ENCODE measurements at places on chromosomes 3 and 15.

DNA sequence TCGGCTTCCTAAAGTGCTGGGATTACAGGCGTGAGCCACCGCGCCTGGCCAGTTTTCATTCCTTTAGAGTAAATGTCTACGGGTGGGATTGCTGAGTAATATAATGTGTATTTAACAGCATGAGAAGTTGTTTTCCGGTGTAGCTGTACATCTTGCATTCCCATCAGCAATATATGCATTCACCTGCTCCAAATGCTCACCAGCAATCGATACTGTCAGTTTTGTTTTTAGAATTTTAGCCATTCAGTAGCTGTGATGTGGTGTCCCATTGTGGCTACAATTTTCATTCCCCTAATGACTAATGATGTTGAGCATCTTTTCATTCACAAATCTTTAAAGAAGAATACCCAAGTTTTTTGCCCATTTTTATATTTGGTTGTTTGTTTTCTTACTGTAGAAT, 134.8 kb upstream of the RGMA start:
- H3K27me3 ChIP-seq, result no peaks in the 10 kb centered on the region
- DNase-seq, result no peak
- H3K4me1 ChIP-seq, result no peaks in the 10 kb centered on the region
- no peaks in the 10 kb centered on the region for H3K36me3 ChIP-seq
- H3K4me3 ChIP-seq, result no peak overlapping the region
- H3K27ac ChIP-seq, result no peak overlapping the region

GRCh38 chr15:76823890-76824289, 81.2 kb downstream of the SCAPER start:
- H3K36me3 ChIP-seq, result no peaks in the 10 kb centered on the region
- DNase-seq, result peak; percentile 4
- H3K27ac ChIP-seq, result no peak overlapping the region

GRCh38 chr3:172580680-172581401, 57.6 kb upstream of the TNFSF10 start:
- no peak for DNase-seq
- no peak overlapping the region for H3K27ac ChIP-seq
- H3K4me3 ChIP-seq, result no peak overlapping the region
- H3K4me1 ChIP-seq, result no peaks in the 10 kb centered on the region
- H3K36me3 ChIP-seq, result no peaks in the 10 kb centered on the region
- no peaks in the 10 kb centered on the region for H3K27me3 ChIP-seq

- no peak overlapping the region for H3K4me3 ChIP-seq
- no peaks in the 10 kb centered on the region for H3K27me3 ChIP-seq
- H3K36me3 ChIP-seq, result no peaks in the 10 kb centered on the region
- H3K27ac ChIP-seq, result no peak overlapping the region
- no peak for DNase-seq
These were observed 85.8 kb downstream of the LINGO1 start for GRCh38 chr15:77546870-77547269.

DNA sequence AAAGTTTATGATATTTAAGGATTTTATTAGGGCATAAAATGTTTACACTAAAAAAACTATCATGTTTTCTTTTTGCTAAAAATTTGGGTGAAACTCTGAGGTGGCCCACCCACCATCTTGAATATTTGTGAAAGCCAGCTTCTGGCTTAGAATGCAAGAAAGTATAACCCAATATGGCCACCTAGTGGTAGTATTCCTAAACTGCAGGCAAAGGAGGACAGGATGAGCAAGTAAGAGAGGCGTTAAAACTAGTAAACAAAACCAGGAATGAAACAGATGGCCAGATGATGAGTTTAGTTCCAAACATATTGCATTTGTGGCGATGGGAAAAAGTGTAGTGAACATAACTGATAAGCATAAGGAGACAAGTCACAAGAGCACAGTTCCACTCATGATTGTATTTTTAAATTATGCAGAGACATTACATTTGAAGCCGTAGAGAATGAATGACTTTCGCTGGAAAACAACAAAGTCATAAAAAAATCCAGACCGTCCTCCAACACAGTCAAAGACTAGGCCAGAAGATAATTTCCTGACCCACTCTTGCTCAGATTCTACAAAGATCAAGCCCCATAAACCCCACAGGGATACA, 103.3 kb upstream of the PRTG start:
- peaks cover 32% of the 10 kb centered on the region for H3K36me3 ChIP-seq
- H3K27ac ChIP-seq, result no peak overlapping the region
- no peaks in the 10 kb centered on the region for H3K4me1 ChIP-seq
- DNase-seq, result peak; percentile 51
- H3K27me3 ChIP-seq, result no peaks in the 10 kb centered on the region
- H3K4me3 ChIP-seq, result no peak overlapping the region

DNA sequence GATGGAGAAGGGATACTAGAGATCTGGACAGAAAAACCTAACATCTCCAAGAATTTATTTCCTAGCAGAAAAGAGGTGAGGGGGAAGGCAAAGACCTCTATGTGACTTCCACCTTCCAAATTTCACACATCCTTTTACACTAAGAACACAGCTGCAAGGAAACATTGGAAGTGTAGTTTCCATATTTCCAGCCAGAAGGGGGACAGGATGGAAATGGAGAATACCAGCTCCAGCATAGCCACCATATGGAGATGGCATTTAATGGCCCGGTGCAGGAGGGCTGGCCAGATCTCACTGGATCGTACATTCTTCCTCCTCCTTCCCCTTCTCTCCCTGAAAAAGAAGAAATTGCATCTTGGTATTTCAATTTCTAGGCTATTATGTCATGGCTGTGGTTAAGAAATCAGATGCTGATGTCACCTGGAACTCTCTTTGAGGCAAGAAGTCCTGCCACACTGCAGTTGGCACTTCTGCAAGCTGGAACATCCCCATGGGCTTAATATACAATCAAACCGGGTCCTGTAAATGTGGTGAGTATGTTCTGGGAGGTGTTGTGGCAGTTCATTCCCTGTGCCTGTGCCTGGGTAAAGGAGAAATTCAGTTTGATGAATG, 36.9 kb upstream of the TF start:
- no peaks in the 10 kb centered on the region for H3K36me3 ChIP-seq
- H3K4me1 ChIP-seq, result no peaks in the 10 kb centered on the region
- H3K4me3 ChIP-seq, result no peak overlapping the region
- DNase-seq, result no peak
